ENCODE measurements at places on chromosomes 3 and 15. TPM values are rescaled to one million over a fixed set of nuclear protein-coding genes. Genes with fewer than 3 reads are reported as not detected.
A peak's percentile ranks its signal among the peaks of the same experiment; 100 is the strongest.

DNA sequence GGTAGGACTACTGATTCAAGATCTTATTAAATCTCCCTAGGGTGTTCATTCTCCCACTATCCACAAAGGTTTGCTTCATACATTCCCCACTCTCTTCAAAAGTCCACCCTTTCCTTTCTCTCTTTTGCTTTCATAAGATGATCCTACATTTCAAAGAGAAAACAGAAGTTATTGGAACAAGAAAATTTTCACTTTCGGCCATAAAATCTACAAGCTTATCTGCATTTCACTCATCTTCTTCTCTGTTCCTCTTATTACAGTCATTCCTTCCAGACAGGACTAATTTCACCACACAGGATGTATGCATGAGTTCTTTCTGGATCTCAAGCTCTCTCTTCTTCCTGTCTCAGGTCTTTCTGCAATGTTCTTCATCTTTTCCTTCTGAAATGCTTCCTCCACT lies 238.7 kb downstream of the ISL2 start:
- DNase-seq, result no peak

CPNE9 gene
- 0.27 TPM for polyA plus RNA-seq

GRCh38 chr3:40550167-40550566 lies 25.4 kb downstream of the ZNF621 start:
- no peak for DNase-seq

GRCh38 chr3:177421481-177421785 lies 224.2 kb upstream of the TBL1XR1 start:
- no peak for DNase-seq

PAK6 gene
- 8.0 TPM for polyA plus RNA-seq

GOLGA6L4 gene
- polyA plus RNA-seq, result 28.1 TPM

- peak; percentile 56 for DNase-seq
Measured at GRCh38 chr3:9500108-9501050, 53.2 kb downstream of the LHFPL4 start.

LYZL4 gene
- not detected for polyA plus RNA-seq

- DNase-seq, result no peak
Measured at GRCh38 chr3:120427201-120427600, 23.6 kb downstream of the FSTL1 start.

DNA sequence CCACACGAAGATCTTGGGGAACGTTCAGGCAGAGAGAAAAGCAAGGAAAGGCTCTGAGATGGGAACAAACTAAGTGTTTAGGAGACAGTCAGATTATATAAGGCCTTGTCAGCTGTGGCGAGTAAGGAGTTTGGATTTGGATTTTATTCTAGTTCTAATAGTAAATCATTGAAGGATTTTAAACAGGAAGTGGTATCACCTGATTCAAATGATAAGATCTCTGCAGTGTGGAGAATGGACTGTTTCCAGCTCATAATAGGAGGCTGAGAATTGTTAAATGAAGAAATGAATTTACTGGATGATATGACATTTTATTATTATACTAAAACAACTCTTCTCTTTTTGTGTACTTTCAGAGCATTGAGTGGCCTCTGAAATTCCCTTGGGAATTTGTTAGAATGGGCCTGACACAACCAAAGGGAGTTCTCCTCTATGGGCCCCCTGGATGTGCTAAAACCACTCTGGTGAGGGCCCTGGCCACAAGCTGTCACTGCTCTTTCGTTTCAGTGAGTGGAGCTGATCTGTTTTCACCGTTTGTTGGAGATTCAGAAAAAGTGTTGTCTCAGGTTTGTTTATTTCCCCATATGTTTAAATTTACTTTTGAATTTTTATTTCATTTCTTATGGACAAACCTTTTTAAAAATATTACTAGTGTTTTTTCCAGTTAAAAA lies 36.0 kb upstream of the GATM start:
- DNase-seq, result no peak

DNA sequence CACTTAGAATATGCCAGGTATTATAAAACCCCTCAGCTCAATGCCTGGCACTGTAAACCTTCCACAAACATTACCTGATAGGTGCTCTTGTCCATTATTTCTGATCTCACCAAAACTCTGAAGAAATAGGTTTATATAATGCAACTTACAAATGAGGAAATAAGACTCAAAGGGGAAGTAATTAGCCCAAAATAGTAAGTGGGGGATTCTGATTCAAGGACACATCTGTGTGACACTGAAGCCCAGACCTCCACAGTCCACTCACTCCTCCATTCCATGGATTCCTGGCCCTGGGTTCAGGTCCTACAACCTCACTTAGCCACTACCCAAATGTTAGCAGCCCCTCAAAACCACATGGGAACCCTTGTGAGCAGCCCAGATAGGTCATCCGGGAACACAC lies 49.9 kb downstream of the TRANK1 start:
- no peak for DNase-seq

GRCh38 chr15:31551323-31551722 lies 224.7 kb downstream of the KLF13 start:
- DNase-seq, result no peak

DNA sequence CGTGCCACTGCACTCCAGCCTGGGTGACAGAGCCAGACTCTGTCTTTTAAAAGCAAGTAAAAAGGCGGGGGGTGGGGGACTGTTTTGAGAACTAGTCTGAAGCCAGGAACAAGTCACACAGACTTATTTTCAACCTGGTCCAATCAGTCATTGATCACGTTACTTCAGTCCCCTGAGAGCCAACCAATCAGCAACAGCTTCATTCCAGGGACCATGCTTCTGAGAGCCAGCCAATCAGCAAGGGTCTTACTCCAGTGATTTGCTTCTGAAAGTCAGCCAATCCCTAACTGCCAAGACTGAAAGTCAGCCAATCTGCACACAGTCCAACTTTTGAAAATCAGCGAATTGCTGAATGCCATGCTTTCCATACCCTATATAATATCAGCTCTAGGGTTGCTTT lies 48.6 kb upstream of the C15orf39 start:
- no peak for DNase-seq

DNA sequence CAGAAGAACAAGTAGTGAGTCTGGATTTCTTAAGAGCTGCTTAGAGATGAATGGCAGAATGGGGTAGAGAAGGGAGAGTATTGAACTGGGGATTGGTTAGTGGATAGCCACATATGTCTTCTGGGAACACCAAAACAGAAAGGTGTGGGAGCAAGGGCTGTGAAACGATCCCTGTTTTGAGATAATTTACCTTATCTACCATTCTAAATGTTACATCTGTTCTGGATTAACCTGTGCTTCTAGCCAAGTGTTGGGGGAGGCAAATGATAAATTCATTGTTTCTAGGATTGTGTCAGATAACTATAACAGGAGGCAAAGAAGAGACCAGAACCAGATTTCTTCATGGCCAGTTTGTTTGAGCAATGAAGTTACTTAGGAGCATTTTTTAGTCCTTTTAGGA lies 8.4 kb downstream of the NR1D2 start:
- no peak for DNase-seq

GRCh38 chr3:99883138-99883461 lies 65.4 kb downstream of the CMSS1 start:
- no peak for DNase-seq

Measured in renal pelvis (tissue), 12 donors.